Activated CD4-positive, alpha-beta memory T cell treated with anti-CD3 and anti-CD28 coated beads, Interleukin-2, amount 10 ng/mL, durations not matched to agents 7 days and 5 days (primary cell): ENCODE measurements at places on chromosomes 16 and 17. TPM values are rescaled to one million over a fixed set of nuclear protein-coding genes. Genes with fewer than 3 reads are reported as not detected.
A peak's percentile ranks its signal among the peaks of the same experiment; 100 is the strongest.

DNA sequence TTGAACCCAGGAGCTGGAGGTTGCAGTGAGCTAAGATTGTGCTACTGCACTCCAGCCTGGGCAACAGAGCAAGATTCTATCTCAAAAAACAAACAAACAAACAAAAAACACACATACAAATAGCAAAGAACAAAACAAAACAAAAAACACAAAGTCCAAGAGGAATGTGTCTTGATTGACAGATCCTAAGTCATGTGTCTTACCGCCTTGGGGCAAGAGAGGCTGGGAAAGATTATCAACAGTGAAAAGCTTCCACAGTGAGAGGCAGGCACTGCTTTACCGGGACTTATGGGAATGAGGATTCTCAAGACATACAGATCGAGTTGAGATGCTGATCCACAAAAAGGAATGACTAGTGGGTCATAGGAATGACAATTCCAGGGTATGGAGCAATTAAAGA is 62.7 kb upstream of the GAS7 start:
- DNase-seq = no peak

DNA sequence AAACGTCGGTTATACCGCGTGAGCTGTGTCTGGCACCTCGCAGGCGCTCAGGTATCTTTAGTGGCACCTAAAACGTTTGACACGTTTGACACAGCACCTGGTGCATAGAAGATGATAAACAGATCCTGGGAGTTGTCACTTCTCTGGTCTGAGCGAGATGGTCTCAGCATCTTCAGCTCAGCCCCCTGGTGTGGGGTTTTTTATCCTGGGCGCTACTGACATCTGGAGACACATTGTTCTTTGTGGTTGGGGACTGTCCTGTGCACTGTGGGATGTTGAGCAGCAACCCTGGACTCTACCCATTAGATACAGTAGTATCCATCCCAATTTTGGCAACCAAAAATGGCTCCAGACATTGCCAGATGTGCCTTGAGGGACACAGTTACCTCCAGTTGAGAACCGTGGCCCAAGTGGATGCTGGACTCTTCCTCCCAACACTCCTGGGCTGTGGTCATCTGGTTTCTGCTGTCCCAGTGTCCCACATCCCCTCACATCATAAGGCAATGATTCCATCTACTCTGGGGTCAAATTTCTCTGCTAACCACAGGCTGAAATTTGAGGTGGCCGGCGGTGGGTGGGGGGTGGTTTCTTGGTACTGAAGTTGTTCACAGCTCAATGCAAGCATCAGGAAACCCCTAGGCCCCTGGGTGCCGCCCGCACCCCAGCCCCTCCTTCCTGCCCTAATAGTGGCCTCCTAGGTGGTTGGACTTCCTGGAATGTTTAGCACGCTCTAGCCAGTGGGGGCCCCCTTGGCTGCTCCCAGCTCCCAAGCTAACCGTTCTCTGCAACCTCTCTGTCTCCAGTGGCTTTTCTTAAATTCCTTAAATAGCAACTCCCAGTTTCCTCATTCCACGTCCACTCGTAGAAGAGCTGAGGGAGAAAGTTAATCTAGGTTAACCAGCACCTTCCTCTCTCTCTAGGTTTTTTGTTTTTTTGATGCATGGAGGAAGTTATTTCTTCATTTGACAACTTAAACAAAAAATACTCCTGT is 124.8 kb downstream of the ABCC1 start:
- DNase-seq = no peak

DNA sequence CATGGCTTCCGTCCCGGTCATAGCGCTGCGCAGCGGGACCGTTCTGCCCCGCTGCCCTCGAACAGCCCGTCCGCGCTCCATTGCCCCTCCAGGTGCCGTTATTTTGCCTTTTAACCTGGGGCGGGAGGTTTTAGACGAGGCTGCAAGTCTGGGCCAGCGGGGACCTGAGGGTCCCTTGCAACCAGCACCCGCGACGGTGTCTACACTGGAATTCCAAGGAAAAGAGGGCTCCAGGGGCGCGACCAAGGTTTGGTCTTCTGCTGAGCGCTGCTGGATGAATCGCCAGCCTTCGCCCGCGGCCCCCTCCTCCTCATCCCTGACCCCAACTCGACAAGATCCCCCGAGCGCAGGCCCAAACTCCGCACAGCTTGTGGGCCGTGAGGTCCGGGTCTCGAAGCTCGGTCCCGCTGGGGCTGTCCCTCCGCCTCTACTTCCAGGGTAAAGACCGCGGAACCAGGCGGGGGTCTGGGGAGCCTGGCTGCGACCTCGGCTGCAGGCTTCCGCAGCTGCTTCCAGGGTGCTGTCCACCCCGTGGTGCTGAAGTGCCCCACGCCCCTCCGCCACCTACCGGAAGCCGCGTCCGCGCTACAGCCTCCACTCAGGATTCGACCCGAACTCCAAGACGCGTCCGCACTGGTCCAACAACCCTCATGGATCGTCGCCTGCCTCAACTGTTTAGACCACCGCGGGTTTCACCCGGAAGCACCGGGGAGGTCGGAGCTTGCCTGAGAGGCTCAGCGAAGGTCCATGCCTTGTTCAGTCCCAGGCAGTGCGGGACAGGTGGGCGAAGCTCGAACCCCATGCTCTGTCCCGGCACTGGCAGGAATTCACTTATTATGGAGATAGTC is 10.1 kb upstream of the CA4 start:
- peak; percentile 77 for DNase-seq

DNA sequence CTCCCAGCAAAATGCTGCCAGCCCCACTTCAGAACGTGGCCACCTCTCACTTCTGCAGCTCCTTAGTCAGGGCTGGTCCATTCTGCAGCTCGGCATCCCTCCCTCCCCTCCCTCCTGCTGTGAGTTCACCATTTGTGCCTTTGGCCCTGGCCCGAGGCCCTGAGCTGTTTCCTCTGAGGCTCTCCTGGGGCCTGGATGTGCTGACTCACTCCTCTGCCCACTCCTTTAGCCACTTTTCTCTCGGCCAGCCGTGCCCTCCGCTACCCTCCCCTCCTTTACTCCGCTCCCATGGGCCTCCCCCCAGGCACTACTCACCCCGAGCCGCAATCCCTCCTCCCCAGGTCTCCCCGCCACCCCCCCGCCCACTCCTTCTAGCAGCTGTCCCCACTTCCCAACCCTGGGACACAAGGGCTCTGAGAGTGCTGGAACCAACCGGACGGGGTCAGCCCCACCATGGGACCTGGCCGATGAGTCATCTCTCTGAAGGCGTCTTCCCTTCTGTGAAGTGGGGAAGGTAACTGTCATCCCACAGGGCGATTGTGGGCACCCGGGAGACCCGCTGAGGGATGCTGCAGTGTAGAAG is 11.5 kb downstream of the KCNG4 start:
- DNase-seq = no peak

- no peak for DNase-seq
Measured at GRCh38 chr16:87587636-87588035, 14.7 kb upstream of the JPH3 start.

DNA sequence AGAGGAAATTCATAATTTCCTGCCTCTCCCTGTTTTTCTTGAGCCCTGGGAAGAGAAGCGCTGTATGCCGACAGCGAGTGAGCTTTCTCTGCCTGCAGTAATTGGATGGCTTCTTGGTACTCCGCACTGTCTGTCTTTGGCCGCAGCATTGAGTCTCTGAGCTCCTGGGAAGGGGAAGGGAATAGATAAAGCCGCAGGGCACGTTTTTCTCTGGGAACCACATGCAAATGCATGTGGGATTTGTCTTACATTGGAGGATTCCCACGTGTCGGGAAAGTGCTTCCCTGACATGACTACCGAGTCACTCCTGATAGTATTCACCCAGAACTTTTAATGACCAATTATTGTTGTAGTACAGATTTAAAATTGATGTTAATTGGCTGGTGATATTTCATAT is 385.9 kb downstream of the CPPED1 start:
- DNase-seq = no peak

DNA sequence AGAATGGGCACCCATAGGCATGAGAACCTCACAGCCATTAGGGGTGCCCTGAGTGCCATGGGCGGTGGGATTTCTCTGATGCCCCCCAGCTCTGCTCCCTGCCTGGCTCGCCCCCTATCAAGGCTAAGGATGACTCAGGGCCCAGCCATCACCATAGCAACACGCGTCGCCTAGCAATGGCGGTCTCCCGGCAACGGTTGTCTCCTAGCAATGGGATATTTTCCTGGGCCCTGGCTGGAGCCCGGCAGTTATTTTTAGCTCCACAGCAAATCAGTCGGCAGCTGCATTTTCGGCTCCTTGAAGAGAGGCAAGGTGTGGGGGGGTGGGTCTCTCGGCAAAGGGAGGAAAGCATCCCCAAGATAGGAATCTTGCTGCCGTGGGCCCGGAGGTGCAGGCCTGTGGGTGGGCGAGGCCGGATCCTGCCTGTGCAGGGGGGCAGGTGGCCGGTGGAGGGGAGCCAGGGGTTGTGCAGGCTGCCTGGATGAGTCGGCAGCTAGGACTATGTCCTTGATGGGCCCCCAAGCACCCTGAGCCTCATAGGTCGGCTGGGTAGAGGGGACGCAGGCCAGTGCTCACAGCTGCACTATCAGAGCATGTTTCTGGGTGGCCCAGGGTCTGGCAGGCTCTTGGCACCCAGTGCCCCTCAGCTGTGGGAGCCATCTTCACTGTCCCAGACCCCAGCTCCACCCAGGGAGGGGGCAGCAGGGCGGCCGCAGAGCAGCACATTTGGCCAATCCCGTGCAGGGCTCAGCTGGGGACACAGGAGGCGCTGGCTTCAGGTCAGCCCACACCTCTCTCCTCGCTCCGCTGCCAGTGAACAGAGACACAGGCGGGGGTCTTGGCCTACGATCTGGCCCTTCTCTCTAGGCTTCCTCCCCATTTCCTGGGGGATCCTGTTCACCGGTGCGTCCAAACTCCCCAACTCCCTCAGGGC is 4.2 kb upstream of the FBXL16 start:
- no peak for DNase-seq

DNA sequence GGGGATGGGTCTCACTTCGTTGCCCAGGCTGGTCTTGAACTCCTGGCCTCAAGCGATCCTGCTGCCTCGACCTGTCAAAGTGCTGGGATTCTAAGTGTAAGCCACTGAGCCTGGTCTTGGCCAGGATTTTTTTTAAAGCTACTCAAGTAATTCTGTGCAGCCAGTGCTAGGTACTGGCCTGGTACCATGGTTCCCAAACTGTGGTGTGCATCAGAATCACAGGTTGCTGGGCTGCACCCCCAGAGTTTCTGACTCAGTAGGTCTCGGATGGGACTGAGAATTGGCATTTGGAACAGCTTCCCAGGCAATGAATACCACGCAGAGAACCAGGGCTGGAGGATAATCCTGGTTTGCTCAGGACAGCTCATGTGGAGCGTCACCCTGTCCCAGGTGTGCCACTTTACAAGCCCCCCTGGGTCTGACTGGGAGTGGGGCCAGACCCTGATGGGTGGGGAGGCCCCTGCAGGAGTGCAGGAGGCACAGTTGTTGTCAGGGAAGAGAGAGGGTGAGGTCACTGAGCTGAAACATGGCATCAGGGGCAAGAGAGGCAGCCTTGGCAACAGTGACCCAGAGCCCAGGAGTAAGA is 10.7 kb upstream of the MRPS23 start:
- DNase-seq = no peak

DNA sequence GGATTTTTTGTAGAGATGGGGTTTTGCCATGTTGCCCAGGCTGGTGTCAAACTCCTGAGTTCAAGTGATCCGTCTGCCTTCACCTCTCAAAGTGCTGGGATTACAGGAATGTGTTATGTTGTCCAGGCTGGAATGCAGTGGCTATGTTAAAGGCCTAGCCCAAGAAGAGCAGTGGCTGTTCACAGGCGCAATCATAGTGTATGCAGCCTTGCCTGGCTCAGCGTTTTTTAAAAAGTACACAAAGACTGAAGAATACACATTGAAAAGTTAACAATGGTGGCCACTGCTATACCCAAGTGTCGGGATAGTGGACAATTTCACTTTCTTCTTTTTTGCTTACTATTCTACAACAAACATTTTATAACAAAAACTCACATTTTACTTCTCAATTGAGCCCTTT is 7.0 kb downstream of the DERL2 start:
- DNase-seq = no peak

DNA sequence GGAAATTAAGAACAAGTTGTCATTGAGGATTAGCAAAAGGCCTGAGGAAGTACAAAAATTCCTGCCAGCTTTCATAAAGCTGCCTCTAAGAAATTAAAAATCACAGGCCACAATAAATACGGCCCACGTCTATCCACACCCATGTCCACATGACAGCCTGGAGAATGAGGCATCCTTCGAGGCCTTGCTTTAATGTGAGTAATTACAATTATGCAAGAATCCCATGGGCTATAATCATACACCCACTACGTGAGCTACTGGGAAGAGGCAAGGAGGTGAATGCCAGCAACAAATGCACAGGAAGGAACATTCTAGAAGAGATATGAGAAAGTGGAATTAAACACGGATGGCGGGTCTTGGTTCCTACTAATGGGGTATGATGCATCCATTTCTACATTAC is 65.4 kb upstream of the ZFHX3 start:
- DNase-seq = no peak

DNA sequence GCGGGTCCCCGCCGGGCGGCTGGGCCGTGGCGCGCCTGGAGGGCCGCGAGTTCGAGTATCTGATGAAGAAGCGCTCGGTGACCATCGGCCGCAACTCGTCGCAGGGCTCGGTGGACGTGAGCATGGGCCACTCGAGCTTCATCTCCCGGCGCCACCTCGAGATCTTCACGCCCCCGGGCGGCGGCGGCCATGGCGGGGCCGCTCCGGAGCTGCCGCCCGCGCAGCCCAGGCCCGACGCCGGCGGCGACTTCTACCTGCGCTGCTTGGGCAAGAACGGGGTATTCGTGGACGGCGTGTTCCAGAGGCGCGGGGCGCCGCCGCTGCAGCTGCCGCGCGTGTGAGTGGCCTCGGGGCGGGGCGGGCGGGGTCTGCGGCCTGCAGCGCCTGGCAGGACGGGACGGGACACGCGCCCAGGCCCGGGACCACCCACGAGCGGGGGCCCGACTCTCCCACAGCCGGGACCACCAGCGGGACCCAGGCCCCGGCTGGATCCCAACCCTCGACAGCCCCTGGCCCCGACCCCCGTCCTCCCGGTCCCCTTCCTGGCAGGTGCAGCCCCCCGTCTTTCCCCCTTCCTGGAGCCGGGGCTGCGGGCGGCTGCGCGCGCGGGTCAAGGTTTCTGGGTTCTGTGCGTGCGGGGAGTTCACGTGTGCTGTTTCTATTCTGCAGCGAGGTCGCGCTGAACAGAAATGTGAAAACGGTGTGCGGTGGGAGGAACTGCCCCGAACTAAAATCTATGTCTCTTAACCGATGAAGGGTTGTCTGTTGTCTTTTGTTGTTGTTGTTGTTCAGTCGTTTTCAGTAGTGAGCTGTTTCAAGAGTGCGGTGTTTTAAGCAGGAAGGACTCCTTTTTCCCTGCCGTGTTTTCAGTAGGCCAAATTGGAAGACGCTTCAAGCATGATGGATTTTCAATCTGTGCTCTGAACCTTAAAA is 705 bp downstream of the FOXK2 start:
- DNase-seq = peak; percentile 41

GRCh38 chr17:81683208-81683583 is 401 bp downstream of the ARL16 start:
- DNase-seq = no peak

GRCh38 chr16:49019831-49020230 is 261.8 kb downstream of the CBLN1 start:
- no peak for DNase-seq

- DNase-seq = no peak
Measured at GRCh38 chr17:70702683-70703255, 533.4 kb downstream of the KCNJ2 start.

- DNase-seq = peak; percentile 5
Measured at GRCh38 chr17:57676543-57676942, 68.6 kb downstream of the CCDC182 start.

- no peak for DNase-seq
Measured at GRCh38 chr17:62916684-62917571, 49.1 kb upstream of the TANC2 start.

Gene CCL8
- total RNA-seq = not detected

Gene DPEP2NB
- total RNA-seq = not detected

Gene WFDC1
- total RNA-seq = not detected

Gene C17orf50
- total RNA-seq = not detected

Gene SPHK1
- 2.8 TPM for total RNA-seq

Gene ADGRG1
- 8.3 TPM for total RNA-seq
